SK-N-SH treated with all-trans-retinoic acid at 6 μM for 48 hours (cell line): ENCODE measurements at places on chromosomes 4 and X.

GRCh38 chrX:24079411-24079810, 24.7 kb downstream of the EIF2S3 start:
- no peak for ATAC-seq

- ATAC-seq = no peak
These were observed 13.8 kb downstream of the GLRA3 start for GRCh38 chr4:174815282-174815681.

DNA sequence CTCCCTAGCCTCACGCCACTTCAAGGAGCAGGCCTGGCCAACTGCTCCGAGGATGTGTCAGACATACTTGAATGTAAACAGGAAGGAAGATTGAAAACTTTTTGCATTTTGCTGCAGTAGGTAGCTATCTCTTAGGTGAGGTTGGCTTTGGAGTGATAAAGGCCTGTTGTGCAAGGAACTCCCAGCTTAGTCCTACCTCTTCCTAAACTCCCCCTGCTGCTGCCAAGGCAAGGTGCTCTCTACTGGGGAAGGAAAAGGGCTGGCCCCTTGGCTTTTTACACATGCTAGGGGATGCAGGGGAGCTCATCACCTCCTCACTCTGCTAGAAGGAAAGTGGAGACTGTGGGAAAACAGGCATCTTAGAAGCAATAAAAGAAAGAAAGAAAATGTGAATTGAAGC, 10.7 kb upstream of the BRS3 start:
- 0 out of 3 replicates have a peak, but pooled peaks have one; percentile 34 for ATAC-seq

DNA sequence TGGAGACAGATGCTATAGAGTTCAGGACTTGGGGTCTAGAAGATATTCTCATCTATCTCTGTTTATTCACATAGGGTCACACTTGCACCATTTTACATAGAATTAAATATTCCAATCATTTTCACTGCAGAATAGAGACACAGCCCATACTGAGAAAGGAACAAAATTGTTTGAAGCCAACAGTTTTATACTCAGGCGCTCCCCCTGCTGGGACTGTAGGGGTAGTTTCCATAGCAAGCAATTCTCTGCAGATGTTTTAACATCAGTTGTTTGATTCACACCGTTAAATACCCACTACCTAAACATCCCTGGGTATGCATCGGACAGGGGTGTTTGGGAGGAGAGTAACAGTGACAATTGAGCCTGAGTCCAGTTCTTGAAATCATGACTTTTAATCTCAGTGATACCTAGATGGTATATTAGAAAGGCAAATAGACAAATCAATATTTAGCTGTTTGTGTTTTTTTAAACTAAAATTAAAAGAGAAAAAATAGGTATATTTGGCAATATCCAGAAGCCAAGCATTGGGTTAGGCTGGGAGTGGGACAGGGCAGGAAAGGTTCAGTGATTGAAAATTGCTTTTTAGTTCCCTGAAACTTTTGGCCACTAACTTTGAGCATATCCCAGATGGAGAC, 33.8 kb downstream of the LONRF3 start:
- ATAC-seq = peak; percentile 77

GRCh38 chr4:57445686-57446085, 335.5 kb upstream of the IGFBP7 start:
- ATAC-seq = no peak

GRCh38 chr4:164648151-164648848, 105.6 kb upstream of the SMIM31 start:
- ATAC-seq = no peak

DNA sequence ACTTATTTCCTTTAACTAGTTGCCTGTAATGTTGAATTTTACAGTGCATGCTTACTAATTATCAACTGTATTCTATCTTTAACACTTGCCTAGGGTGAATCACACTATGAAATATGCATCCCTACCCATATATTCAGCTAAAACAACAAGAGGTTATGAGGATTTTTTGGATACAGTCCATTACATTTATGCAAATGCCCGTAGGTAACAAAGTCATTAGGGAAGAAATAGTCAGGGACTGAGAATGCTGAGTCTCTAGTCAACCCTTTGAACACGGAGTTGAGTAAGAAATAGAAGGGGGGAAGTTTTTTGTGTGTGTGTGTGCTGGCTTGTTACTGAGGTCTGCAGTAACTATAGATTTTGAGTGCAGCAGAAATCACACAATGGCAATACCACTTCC, 26.1 kb upstream of the CBLL2 start:
- ATAC-seq = no peak; the same call in 1 of the 3 replicates

- ATAC-seq = peak; percentile 82
These were observed 106.8 kb downstream of the FSTL5 start for GRCh38 chr4:162056990-162057389.

DNA sequence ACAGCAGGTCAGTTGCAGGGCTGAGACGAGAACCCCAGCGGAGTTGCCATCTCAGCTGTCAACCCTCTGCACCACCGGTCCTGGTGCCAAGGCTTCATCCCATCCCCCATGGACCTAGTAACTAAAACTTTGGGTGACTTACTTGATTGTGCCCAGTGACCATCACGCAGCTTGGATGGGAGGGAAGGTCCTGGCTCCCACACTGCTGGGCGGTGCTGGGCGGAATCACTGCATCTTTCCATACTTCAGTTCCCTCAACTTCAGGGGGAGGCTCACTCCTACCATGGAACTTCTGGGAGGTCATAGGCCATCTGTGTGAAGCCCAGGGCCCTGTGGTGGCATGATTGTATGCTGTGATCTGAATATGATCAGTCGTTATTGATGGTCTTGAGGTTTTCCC, 26.2 kb upstream of the JAKMIP1 start:
- ATAC-seq = no peak
